ENCODE measurements at places on chromosomes 2 and 18.

- DNase-seq: no peak
These were observed 111.5 kb downstream of the MDH1 start for GRCh38 chr2:63700271-63700670.

DNA sequence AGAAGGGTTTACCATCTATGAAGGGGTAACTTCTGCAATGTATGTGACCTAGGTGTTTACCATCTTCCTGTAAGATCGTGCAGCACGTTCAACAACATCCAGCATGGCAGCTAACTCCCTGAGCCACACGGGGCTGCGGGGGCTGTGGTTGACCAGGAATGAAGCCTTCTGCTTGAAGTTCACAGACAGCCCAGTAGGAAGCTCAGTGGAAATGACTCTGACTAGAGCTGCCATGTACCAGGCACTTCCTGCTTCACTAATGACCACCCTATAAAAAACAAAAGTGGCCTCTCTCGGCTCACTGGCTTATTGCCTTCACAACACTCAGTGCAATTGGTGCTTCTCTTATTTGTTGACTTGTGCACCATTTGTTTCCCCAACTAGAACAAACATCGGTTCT, 99.7 kb upstream of the SMAD7 start:
- no peak for DNase-seq

GRCh38 chr2:185796758-185797157, 58.2 kb downstream of the FSIP2 start:
- no peak for DNase-seq

- no peak for DNase-seq
These were observed 77.0 kb upstream of the TMEM200C start for GRCh38 chr18:5972298-5972697.

- DNase-seq: no peak
These were observed 10.3 kb downstream of the AQP12A start for GRCh38 chr2:240701736-240702639.

DNA sequence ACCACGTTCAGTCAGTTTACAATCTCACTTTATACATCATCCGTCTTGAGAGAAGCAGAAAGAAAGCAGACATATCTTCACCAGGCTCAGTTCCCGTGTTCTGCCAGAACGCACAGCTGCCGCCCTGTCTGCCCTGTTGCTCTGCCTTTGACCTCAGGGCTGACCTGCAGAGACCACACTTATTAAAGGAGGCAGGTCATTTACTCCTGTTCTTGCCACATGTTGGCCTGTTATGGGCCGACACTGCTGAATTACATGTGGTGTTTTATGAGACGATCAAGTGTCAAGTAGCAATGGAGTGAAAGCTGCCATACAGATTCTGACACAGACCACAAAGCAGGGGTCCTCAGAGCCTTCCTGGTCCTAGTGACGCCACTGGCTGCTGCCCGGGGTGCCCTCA, 232.2 kb downstream of the TTC32 start:
- no peak for DNase-seq

GRCh38 chr2:138610201-138610953, 108.8 kb downstream of the SPOPL start:
- DNase-seq: no peak

GRCh38 chr2:234474654-234475053, 22.2 kb downstream of the ARL4C start:
- no peak for DNase-seq

GRCh38 chr18:39366656-39367055, 1801.1 kb upstream of the CELF4 start:
- no peak for DNase-seq

GRCh38 chr2:208266936-208267335, 881 bp downstream of the PIKFYVE start:
- DNase-seq: no peak

DNA sequence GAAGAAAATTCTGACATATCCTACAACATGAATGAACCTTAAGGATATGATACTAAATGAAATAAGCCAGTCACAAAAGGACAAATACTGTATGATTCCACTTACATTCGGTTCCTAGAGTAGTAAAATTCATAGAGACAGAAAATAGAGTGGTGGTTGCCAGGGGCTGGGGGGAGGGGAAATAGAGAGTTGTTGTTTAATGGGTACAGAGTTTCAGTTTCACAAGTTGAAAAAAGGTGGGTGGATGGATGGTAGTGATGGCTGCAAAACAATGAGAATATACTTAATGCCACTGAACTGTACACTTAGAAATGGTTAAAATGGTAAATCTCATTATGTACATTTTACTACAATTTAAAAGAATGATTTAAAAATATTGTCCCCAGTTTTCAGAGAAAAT, 53.3 kb upstream of the NFU1 start:
- no peak for DNase-seq

DNA sequence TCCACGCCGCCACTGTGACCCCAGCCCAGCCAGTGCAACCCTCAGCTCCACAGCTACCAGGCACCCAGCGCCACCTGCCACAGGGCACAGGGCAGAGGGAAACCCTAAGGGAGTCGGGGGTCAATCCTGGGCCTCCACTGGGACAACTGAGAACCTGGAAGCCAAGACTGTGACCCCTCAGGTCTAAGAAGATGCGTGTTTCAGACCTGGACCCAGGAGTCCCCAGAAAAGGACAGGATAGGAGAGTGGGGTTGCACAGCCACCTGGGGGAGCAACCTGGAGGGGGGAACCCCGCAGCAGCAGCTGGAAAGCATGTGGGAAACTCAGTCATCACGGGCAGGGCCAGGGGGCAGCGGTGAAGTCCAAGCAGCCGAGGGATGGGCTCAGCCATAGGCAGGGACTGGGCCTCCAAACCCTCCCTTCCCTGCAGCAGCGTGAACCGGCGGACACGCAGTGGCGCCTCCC, 4.1 kb downstream of the ESPNL start:
- DNase-seq: no peak

DNA sequence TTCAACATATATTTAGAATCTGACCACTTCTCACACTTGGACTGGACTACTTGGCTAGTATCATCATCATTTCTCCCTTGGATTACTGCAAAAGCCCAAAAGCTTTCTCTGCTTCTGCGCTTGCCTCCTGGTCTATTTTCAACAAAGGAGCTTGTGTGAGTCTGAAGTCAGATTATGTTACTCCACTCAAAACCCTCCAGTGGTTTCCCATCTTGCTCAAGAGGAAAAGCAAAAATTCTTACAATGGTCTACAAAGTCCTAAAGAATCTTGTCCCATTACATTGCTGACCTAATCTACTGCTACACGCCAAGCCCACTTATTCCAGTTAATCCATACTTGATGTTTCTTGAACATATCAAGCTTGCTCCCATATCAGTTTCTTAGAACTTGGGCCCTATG, 9.6 kb downstream of the PREPL start:
- no peak for DNase-seq

DNA sequence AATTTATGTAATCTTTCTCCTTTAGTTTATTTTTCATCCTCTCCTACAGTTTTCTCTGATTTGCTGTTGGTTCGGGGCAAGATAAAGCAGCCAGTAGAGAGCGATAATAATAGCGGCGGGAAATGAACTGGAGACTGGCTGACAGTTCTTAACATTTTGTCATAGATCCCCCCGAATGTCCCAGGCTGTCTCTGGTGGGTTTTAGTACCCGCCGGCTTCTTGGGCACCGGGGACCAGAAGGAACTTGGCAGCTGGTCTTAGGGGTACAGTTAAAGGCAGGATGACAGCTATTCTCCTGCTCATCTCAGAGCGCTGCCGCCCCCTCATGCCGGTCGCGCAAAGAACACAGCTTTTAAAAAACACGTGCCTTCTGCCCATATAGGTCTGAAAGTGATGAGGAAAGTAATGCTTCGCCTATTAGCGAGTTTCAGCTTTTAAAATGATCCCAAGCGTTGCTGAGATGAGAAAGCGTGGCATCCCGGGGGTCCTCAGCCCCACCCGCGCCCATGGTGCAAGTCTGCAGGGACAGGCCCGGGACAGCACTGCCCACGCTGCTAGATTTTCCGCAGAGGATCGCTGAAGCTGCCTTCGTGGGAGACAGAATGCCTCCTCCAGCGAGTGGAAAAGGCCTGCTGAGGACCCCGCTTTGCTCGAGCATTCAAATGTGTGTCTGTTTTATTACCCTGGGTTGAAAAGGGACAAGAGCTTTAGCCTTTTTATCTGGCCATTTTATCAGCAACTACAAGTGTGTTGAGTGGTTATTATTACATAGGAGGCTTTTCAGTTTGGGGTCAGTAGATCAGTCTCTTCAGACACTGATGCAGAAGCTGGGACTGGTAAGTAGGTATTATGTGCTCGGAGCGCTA, 3.8 kb downstream of the ONECUT2 start:
- no peak for DNase-seq

DNA sequence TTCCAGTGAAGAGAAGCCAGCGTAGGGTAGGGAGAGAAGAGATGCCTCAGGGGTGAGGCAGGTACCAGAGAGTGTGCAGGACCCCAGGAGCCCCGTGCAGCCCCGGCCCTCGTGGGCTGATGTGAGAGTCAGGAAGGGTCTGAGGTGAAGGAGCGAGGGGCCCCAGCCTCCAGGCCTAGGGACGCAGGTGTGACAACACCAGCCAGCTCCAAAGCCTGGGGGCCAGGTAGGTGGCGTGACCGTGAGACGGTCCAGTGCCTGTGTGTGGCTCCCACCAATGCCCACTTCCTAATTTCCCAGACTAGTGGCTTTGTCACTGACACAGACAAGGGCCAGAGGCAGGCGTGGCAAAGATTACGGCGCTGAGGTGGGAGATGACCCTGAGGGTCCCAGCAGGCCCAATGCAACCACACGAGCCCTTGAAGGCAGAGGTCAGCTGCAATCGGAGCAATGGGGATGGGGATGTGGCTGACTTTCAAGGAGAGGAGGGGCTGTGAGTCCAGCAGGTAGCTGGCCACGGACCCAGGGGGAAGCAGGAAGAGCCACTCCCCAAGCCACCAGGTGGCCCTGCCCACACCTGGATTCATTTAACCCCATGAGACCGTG, 86.0 kb upstream of the SNTG2 start:
- DNase-seq: no peak

DNA sequence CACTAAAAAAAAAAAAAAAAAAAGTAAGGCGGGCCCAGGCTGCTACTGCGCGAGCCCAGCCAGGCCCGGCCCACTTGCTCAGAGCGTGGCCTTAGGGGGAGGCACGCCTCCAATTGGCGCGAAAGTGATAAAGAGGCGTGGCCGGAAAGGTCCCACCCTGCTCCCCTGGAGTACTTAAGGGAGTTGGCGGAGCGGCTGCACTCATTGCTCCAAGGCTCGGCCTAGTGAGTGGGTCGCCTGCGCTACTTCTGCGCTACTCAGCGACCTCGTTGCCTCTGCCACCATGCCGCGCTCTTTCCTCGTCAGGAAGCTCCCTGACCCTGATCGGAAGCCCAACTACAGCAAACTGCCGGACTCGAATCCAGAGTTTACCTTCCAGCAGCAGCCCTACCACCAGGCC, 36.9 kb downstream of the UNC80 start:
- DNase-seq: no peak

DNA sequence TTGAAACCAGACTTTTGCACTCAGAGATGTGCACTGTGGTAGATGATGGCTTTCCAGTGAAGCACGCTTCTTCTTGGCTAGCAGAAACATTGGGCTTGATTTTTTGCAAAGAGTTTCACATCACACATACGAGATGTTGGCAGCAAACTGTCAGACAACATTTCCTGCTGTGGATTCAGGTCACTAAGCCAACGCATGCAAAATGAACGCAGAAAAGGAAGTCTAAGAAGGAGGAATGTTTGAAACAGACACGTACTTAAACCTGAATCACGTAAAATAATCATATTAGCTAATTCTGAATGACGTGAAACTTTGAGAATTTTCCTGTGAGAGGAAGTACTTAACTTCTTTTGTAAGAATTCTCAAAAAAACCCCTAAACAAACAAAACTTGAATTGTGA, 88.1 kb downstream of the EPB41L3 start:
- no peak for DNase-seq

GRCh38 chr2:217845301-217845700, 157.5 kb downstream of the TNS1 start:
- no peak for DNase-seq

DNA sequence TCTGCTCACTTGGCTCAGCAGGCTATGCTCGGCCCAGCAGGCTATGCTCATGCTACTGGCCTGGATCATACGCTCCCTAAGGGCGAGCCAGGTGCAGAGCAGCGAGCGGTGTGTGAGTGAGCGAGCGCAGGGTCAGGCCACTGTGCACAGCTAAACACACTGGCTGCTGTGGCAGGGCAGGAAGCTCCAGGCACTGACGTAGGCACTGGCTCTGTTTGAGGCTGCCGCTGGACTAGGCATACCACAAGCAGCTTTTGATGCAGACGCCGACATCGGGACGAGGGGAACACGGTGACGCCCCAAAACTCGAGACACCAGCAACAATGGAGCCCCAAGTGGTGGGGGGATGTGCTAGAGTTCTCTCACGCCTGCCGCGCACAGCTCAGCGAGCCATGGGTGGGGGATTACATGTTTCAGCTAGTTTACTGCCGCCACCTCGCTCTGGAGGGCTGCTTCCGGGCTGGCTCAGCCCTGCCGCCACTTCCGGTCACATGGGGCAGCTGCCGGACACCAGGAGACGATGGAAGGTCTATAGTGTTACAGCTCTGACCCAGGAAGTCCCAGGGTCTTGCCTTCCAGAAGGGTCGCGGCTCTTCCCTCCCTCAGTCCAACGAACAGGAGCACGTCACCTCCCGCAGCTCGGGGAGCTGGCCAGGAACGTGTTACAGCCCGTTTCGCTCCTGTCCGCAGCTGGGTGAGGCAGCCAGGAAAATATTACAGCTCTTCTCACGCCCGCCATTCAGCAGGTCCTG, 1176.9 kb upstream of the LRRTM1 start:
- no peak for DNase-seq

- no peak for DNase-seq
These were observed 67.2 kb upstream of the SP5 start for GRCh38 chr2:170647741-170648436.

GRCh38 chr2:50490991-50491390, 540.9 kb downstream of the NRXN1 start:
- DNase-seq: no peak

DNA sequence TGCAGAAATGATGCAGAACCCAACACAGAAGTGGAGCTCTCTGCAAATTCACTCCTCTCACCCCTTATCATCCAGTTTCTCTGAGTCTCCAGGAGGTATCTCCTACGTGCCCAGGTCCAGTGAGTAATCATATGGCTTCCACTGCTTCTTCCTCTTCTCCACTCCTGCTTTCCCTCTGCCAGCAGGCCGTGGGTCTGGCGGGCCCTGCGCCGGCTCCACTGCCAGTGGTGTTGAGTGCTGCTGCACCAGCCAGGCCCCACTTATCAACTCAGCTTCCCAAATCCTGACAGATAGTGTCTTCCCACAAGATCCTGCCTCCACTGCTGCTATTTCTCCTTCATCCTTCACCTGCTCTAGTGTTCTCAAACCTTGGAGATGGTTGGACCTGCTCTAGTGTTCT, 227.6 kb upstream of the PARD3B start:
- no peak for DNase-seq

DNA sequence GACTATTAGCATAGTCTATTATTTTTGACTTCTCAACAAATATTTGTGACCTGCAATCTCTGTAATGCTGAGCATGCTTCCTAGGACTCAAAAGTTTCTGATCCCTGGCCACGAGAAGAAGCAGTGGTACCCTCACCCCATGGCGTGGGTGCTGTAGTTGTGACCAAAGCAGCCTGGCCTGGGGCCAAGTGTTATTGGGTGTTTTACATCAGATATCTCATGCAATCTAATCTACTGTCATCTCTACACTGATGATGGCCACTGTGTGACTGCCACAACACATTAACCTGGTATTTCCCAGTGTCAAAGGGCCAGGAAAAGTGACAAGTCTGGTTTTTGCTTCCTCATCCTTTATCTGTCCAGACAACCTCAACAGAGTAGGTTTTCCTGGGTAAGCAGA, 80.8 kb upstream of the WIPF1 start:
- DNase-seq: no peak

- DNase-seq: no peak
These were observed 3.5 kb upstream of the GALNT5 start for GRCh38 chr2:157254041-157254440.

All from activated CD4-positive, alpha-beta T cell treated with anti-CD3 and anti-CD28 coated beads for 24 hours (primary cell).